Progenitor cell of endocrine pancreas (in vitro differentiated cells): ENCODE measurements at places on chromosomes 11 and 22.

- H3K4me1 ChIP-seq, result peaks cover 10% of the 10 kb centered on the region
- no peak overlapping the region for H3K4me3 ChIP-seq
- no peaks in the 10 kb centered on the region for H3K27me3 ChIP-seq
- H3K36me3 ChIP-seq, result no peaks in the 10 kb centered on the region
- no peak for DNase-seq
Observed at GRCh38 chr11:62432695-62433094, 13.9 kb downstream of the SCGB1A1 start.

DNA sequence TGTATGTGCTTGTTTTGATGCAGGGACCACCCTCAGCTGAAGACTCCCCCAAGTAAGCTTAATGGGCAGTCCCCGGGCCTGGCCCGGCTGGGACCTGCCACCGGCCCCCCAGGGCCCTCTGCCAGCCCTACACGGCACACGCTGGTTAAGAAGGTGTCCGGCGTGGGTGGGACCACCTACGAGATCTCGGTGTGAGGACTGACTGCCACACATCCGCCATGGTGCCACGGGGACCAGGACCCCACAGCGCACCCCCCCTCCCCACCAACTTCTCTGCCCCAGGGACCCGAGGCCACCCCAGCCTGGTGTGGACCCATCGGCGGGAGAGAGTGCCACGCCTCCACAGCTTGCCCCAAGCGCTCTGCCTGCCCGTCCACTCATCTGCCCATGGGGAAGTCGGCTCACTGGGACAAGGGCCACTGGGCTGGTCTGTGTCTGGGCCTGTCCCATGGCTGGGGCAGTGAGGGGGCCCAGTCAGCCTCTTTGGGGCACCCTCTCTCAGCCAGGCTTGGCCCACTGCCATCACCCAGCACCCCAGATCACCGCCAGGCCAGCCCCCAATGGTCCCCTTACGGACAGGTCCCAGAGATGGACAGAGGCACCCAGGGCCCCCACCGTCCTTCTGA, 5.5 kb downstream of the CCDC188 start:
- H3K36me3 ChIP-seq, result no peaks in the 10 kb centered on the region
- H3K4me3 ChIP-seq, result no peak overlapping the region
- H3K27me3 ChIP-seq, result no peaks in the 10 kb centered on the region
- H3K27ac ChIP-seq, result no peak overlapping the region
- no peaks in the 10 kb centered on the region for H3K4me1 ChIP-seq

DNA sequence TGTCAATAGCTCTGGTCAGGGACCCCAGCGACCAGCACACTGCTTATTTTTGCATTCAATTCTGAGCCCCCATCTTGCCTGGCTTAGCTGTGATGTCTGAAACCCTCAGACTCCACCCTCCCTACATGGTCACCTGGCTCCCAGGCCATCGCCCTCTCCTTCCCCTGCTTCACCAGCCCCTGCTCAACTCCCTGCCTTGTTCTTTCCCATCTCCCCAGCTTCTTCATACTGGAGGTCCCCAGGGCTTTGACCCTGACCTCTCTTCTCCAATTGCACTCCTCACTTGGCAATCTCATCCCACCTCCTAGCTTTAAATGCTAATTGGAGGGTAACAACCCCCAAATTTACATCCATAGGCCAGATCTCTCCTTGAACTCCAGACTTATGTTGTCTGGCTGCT, 84.3 kb upstream of the GNAZ start:
- H3K4me1 ChIP-seq, result peaks cover 3% of the 10 kb centered on the region
- H3K27ac ChIP-seq, result no peak overlapping the region
- no peaks in the 10 kb centered on the region for H3K36me3 ChIP-seq
- no peak for DNase-seq
- no peak overlapping the region for H3K4me3 ChIP-seq

- H3K27ac ChIP-seq, result no peak overlapping the region
- no peaks in the 10 kb centered on the region for H3K36me3 ChIP-seq
- peaks cover 4% of the 10 kb centered on the region for H3K27me3 ChIP-seq
- H3K4me3 ChIP-seq, result no peak overlapping the region
- H3K4me1 ChIP-seq, result peaks cover 25% of the 10 kb centered on the region
Observed at GRCh38 chr11:129620237-129621104, 195.2 kb upstream of the TMEM45B start.

GRCh38 chr22:47310601-47311000, 548.2 kb downstream of the TBC1D22A start:
- H3K36me3 ChIP-seq, result peaks cover 3% of the 10 kb centered on the region
- no peak for DNase-seq
- H3K4me3 ChIP-seq, result no peak overlapping the region
- no peaks in the 10 kb centered on the region for H3K4me1 ChIP-seq
- no peak overlapping the region for H3K27ac ChIP-seq

GRCh38 chr22:39534092-39534506, 1.6 kb upstream of the RPS19BP1 start:
- no peak overlapping the region for H3K4me3 ChIP-seq
- H3K36me3 ChIP-seq, result peaks cover 5% of the 10 kb centered on the region
- no peaks in the 10 kb centered on the region for H3K27me3 ChIP-seq
- H3K27ac ChIP-seq, result no peak overlapping the region

DNA sequence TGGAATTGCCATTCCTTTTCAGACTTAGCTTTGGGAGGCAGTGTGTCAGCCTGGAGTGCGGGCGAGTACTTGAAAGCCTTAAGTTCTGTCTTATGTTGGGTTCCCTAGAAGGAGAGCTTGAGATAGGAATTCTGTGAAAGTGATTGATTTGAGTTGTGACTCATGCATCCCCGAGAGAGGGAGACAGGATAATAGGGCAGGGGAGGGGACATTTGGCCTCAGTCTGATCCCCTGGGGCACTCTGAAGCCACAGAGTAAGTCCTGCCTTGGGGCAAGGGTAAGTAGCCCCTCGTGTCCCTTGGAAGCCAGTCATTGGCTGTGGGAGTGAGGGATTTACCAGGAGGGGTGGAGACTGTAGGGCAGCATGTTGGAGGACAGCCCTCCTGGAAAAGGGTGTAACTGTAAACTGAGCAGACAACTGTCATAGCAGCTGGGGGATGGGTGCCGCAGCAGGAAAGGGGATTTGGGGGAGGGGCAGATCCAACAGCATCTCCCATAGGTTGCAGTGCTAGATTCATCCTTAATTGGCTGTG, 44.0 kb downstream of the KIAA1671 start:
- peaks cover 17% of the 10 kb centered on the region for H3K4me1 ChIP-seq
- no peak overlapping the region for H3K27ac ChIP-seq
- no peak overlapping the region for H3K4me3 ChIP-seq
- no peak for DNase-seq

- no peak overlapping the region for H3K4me3 ChIP-seq
- peaks cover 4% of the 10 kb centered on the region for H3K4me1 ChIP-seq
- H3K27me3 ChIP-seq, result no peaks in the 10 kb centered on the region
Observed at GRCh38 chr11:40129266-40129665, 1330.2 kb downstream of the LRRC4C start.

- H3K27ac ChIP-seq, result no peak overlapping the region
- peaks cover 13% of the 10 kb centered on the region for H3K4me1 ChIP-seq
- no peak overlapping the region for H3K4me3 ChIP-seq
- H3K27me3 ChIP-seq, result no peaks in the 10 kb centered on the region
Observed at GRCh38 chr11:60927600-60927999, 3.3 kb downstream of the TMEM132A start.

DNA sequence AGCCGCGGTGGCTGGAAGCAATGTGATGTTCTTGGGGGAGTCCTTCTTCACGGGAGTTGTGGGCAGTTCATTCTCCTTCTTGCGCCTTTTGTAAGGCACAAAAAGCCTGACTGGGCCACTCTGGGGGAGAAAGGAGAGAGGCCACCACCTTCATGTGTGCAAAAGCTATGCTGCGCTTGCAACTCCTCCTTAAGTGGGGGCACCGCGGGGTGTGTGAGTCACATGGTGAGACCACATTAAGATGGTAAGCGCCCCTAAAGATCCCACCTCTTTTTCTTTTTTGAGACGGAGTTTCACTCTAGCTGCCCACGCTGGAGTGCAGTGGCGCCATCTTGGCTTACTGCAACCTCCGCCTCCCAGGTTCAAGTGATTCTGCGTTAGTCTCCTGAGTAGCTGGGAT, 14.1 kb downstream of the DEAF1 start:
- H3K27me3 ChIP-seq, result no peaks in the 10 kb centered on the region
- H3K36me3 ChIP-seq, result peaks cover 30% of the 10 kb centered on the region
- no peak overlapping the region for H3K27ac ChIP-seq
- H3K4me1 ChIP-seq, result no peaks in the 10 kb centered on the region
- no peak overlapping the region for H3K4me3 ChIP-seq
